ENCODE measurements at places on chromosomes 2 and 18.

- DNase-seq, result no peak
Measured at GRCh38 chr2:63738019-63738418, 103.7 kb upstream of the UGP2 start.

DNA sequence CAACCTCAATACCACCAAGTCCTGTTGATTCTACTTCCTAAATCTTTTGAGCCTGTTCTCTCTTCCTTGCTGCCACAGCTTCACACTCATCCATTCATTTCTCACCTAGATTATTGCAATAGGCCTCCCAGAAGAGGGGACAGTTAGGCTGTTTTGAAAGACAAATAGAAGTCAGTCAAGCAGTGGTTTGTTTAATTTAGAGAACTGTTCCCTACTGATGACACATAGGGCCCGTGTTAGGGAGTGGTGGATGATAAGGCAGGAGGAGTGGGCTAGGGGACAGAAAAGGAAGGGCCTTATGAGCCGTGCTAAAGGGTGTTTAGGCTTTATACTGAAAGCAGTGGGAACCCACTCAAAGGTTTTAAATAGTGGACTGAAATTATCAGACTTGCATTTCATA lies 59.6 kb upstream of the ZFP36L2 start:
- no peak for DNase-seq

GRCh38 chr18:80096032-80096565 lies 13.0 kb upstream of the ADNP2 start:
- no peak for DNase-seq

- DNase-seq, result peak; percentile 50
Measured at GRCh38 chr18:43571078-43571689, 293.9 kb upstream of the SYT4 start.

GRCh38 chr2:152406119-152406835 lies 71.3 kb downstream of the FMNL2 start:
- DNase-seq, result no peak

GRCh38 chr2:33535421-33535820 lies 59.0 kb downstream of the RASGRP3 start:
- DNase-seq, result no peak

DNA sequence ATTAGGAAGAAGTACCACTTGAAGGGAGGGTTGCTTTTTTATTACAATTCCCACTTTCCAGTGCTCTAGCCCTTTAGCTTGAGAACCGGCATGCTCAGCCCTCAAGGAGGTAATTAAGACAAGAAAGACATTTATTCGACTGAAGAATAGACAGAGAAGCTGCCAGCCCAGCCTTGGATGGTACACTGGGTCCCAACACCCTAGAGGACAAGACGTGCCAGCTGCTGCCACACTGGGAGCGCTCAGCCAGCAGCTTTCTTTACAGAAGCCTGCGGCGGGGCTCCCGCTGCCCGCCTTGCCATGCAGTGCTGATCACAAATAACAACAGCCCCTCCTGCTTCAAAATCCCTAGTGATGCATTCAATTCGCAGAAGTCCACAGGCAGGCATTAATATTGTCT lies 746.3 kb upstream of the RAB6C start:
- DNase-seq, result no peak

GRCh38 chr2:130972410-130972809 lies 120.8 kb downstream of the FAM168B start:
- DNase-seq, result no peak

DNA sequence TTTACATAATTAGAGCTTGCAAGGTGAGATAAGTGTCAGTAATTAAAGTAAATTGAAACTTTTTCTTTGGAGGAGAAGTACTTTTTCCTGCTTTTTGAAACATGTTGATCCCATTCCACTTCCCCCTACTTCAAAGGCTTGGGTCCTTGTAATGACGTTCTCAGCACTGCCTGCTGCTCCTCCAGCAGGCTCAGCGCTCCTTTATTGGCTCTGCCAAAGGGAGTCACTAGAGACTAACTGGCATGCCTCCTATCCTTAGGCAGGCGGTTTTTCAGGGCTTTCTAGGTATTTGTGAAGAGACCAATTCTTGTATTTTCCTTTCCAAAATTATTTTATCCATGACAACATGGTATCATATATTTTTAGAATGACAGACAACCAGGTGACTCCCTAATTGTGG lies 43.9 kb upstream of the ACADL start:
- no peak for DNase-seq

- DNase-seq, result peak; percentile 70
Measured at GRCh38 chr2:54673501-54673998, 49.9 kb upstream of the EML6 start.

- peak; percentile 61 for DNase-seq
Measured at GRCh38 chr2:201420442-201421113, 30.7 kb downstream of the TRAK2 start.

DNA sequence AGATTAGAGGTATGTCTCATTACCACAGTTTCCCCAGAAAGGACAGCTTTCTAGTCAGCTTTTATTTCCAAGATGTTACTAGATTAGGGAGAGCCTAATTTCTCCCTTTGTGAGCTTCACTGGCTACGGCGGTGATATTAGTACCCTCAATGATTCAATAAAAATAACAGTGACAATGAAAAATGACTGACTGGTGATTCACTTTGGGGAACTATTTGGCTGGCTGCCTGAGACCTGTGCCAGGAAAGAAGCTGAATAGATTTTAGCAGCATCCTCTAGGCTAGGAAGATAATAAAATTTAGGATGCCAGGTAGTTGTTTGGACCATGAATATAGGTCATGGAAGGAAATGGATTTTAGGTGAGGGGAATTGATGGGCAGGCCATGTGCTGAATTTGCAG lies 178.7 kb downstream of the FMNL2 start:
- peak; percentile 42 for DNase-seq

DNA sequence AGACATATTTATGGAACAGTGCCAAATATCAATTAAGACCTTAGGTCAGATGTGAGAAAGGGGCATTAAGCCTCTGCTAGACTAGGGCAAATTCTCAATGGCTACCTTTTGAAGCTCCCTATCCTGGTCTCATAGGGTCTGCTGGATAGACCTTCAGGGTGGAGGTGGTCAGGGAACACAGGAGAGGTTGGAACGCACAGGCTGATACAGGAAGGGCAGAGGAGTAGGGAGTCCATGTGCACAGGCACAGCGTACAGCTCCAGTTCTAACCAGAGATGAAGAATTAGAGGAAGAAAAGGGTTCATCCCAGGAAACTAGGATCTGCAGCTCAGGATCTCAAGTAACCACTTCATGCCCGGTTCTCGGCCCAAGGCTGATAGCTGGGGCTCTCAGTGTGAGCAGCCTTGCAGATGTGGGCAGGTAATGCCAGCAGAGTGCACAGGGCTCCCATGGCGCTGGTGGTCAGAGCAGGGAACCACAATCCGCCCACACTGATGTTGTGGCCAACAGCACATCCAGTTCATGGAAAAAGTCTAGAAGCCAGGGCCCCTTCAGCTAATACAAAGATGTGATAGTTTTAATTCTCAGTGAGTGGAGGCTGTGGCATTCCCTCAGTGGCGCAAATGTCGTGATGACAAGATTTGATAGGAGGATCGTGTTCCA lies 3.4 kb upstream of the EVA1A start:
- DNase-seq, result no peak

DNA sequence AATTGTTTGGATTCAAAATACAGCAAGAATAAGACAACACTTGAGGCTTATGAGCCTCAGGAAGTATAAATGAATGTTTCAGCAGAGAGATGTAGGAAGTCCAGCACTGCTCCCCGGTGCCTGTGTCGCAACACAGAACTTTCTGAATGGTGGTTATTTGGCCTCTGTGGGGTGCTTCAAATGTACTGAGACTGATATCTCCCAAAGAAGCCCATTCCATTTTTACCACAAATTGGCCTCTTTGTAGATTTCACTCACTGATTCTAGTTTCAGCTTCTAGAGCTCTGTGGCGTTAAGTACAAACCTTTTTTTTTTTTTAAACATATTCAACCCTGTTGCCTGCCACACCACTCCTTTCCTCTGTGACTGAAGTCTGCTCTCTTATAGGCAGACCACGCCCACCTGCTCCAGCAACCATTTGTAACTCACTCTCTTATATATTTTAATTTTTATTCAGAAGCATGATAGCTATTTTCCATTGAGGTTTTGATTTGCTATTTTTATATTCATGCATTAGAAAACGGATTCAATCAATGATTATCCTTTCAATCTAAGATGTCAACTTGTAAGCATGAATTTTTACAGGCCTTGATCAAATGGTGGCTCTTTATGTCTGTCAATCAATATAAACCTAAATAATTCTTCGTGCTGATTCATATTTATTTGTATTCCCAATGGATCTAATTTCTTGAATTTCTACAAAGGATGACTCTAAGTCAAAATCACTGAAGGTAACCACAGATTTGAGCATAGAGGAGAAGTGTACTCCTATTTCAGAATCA lies 277.1 kb upstream of the CCDC68 start:
- DNase-seq, result peak; percentile 66

DNA sequence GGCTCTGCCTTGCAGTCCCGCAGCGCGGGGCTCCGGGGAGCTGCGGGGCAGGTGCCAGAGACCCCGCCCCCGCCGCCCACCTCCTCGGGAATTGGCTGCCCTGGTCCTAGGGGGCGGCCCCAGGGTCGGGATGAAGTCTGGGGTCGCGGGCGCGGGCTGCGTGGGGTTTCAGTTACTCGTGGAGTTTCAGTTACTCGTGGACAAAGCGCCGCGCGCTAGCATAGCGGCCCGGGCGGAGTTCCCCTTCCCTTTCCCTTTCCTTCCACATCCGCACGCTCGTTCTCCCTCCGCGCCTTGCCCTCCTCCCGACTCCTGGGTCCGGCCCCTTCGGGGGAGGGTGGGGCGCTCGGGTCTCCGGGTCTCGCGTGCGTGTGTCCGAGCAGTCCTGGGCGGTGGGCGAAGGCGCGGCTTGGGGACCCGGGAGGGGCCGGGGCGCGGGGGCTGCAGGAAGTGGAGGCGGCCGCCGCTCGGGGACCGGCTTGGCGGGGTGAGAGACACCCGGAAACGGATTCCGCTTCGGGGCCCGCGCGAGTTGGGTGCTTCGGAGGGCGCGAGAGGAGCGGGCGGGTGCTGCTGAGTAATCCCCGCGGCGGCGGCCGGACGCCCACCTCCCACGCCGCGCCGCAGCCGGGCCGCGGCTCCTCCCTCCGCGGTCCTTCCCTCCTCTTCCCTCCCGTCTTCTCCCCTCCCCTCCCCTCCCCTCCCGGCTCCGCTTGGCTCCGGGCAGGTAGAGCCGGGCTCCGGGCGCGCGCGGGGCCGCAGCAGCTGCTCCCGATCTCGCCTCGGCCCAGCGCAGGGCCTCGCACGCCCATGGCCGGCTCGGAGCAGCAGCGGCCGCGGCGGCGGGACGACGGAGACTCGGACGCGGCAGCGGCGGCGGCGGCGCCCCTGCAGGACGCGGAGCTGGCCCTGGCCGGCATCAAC lies at the start of gene TTC39C:
Gene TTC39C, plus strand, starts transcription at position 693 of the 924 bp plus-strand sequence. Its CDS starts 118 bp downstream, at position 811.
- peak; percentile 75 for DNase-seq

DNA sequence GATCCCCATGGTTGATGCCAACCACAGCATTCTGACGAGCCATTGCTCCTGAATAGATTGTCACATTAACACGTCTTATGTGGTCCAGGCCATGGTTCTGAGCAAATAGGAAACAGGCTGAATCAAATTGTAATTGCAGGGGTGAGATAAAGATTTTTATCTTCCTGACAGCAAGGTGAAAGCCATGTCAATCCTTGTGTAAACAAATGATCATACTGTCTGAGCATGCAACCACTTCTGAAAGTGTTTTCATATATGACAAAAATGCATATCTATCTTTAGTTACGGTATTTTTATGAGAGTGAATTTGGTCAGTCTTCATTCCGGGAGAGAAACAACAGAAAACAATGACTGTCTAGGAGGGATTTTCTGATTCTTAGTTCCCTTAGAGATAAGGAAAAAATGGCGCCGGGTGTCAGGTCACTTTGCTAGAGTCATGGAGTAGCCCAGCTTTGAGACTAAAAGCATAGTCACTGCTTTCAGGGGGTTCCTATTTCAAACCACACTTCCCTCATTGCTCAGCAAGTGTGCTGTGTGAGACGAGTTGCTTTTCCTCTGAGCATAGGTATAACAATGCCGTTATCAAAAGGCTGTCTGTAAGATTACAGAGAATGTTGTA lies 958.9 kb downstream of the DCDC2C start:
- DNase-seq, result no peak

DNA sequence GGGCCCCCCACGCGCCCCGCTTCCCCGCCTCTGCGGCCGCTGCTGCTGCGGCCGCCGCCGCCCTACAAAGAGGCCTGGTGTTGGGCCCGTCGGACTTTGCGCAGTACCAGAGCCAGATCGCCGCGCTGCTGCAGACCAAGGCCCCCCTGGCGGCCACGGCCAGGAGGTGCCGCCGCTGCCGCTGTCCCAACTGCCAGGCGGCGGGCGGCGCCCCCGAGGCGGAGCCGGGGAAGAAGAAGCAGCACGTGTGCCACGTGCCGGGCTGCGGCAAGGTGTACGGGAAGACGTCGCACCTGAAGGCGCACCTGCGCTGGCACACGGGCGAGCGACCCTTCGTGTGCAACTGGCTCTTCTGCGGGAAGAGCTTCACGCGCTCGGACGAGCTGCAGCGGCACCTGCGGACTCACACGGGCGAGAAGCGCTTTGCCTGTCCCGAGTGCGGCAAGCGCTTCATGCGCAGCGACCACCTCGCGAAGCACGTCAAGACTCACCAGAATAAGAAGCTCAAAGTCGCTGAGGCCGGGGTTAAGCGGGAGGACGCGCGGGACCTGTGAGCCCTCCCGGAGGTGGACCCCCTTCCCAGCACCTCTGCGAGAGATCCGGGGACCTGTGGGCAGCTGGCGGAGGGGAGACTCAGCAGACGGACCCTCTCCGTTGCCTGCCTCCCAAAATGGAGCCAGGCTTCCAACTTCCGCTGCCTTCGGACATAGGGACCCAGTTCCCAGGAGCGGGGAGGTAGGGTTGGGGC lies 1.9 kb downstream of the SP5 start:
- peak; percentile 31 for DNase-seq

GRCh38 chr2:168375195-168375798 lies 80.8 kb upstream of the CERS6 start:
- DNase-seq, result peak; percentile 12

DNA sequence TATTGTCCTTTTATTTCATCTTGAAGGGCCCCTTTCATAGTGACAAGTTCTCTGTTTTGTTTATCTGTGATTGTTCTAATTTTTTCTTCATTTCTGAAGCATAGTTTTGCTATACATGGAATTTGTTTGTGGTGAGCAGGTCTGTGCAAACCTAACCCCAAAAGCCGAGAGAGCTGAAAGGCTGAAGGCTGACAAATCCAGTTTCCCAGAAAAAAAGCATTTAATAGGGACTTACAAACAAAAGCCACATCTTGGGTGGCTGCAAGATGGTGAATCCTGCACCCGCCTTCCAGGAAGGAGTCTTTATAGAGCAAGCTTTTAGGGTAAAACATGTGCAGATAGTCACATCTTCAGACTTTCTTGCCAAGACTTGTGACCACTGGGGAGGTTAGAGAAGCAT lies 473.4 kb upstream of the TRIB2 start:
- peak; percentile 37 for DNase-seq

GRCh38 chr2:63850649-63851048 lies 9.0 kb downstream of the UGP2 start:
- DNase-seq, result no peak

- peak; percentile 70 for DNase-seq
Measured at GRCh38 chr2:145350011-145350410, 830.1 kb upstream of the ZEB2 start.

All from AG10803 (cell line).